ENCODE measurements at places on chromosomes 6 and 20. TPM values are rescaled to one million over a fixed set of nuclear protein-coding genes. Genes with fewer than 3 reads are reported as not detected.
A peak's percentile ranks its signal among the peaks of the same experiment; 100 is the strongest.

DNA sequence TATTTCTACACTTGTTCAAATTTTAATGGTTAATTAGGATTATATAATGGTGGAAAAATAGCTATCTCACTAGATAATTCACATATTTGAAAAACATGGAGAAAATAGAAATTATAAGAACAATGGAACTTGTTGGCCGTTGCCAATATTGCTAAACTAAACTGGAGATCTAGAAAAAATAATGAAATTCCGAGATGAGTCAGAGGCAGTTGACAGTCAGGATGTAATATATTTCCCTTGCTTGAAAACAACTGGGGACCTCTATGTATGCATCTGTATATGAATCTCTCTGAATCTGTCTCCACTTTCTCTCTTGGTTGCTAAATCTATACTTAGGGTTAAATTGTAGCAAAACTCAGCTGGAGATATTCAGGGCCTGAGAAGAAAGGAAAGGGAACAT is 1108.2 kb upstream of the GJE1 start:
- no peak for DNase-seq

- no peak for DNase-seq
These were observed 60.6 kb upstream of the MRPS10 start for GRCh38 chr6:42278131-42278853.

DNA sequence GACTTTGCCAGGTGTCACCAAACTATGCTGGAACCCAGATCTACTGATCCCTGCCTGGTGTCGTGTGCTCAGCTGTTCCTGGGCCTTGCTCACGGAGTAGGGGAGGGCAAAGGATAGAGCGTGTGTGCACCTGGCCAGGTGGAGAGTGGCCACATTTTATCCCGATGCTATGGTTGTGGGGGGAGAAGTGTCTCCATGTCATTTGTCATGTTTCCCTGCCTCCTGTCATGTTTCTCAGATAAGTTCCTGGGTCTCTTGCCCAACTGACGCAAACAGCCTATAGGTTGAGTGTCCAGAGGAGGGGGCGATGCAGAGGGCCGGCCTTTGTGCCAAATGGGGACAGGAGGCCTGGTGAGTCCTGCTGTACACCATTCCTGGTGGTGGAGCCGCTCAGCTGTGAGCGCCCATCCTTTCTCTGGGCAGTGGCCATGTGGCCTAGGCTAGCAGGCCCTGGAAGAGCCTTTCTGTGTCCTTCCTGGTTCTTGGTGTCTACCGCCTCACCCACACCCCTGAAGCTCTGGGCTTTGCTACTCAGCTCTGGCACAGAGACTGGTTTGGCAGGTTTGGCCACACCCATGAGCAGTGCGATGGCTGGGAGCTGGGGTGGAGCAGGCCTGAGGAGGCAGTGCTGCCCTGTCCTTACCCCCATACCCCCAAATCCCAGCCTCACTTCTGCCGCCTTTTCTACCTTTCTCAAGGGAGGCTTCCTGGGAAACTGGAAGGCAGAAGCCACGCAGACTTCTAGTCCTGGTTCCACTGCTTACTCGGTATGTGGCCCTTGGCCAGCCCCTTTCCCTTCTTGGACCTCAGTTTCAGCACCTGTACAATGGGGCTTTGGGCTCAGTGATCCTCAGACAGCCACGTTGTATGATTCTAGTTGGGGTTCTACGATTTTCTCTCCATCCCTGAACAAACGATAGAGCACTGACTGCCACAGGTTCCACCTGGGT is 32.3 kb upstream of the EPB41L1 start:
- no peak for DNase-seq

DNA sequence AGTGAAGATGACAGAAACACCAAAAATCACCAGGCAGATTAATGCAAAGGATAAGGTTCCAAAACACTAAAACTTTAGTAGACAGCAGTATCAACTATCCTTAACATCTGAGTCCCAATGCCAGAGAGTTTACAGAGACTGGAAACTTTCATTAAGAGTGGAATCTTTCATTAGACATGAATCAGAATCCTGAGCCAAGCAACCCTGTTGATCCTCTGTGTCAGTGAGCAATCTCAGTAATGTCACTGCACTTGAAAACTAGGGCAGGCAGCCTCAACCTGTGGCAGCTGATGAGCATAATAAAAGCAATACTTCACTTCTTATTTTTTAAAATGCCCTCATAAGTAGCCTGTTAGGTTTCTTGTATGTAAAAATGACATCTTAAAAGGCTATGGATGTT is 252.8 kb upstream of the PLN start:
- no peak for DNase-seq

GRCh38 chr6:134822920-134823709 is 126.8 kb downstream of the ALDH8A1 start:
- DNase-seq: peak; percentile 74

DNA sequence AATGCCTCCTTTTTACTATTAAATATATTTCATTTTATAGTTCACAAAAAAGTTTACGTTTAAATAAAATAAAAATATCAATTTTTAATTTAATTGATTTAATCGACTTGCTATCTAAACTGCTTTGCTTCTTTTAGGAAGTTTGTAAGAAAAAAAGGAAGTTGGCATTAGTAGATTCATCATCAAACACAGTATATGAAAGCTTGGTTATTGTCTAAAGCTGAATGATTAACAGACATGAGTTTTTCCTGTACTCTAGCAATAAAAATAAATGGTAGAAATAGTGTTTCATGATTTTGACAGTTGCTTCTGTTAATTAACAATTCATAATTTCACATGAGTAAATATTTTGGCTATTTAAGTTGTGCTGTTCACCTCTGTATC is 1285.5 kb upstream of the GJE1 start:
- DNase-seq: no peak

DNA sequence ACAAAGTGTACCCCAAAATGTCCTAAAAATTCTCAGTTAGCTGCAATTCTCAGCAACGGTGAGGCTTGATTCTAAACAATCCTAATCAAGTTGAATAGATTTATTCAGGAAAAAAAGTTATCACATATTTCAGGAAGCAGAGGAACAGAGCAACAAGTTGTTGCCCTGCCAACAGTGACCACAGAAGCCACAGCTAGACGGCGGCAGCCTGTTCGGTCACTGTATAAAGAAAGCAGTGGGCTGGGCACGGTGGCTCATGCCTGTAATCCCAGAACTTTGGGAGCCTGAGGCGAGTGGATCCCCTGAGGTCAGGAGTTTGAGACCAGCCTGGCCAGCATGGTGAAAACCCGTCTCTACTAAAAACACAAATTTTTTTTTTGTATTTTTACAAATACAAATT is 171.2 kb upstream of the BMP5 start:
- DNase-seq: no peak

- no peak for DNase-seq
These were observed 76.6 kb upstream of the CHD6 start for GRCh38 chr20:41694796-41695195.

- DNase-seq: no peak
These were observed 409.9 kb downstream of the LAMA2 start for GRCh38 chr6:129292836-129293235.

- DNase-seq: no peak
These were observed 58.8 kb upstream of the CNKSR3 start for GRCh38 chr6:154569156-154569862.

- DNase-seq: peak; percentile 71
These were observed 49.8 kb downstream of the CPXM1 start for GRCh38 chr20:2750491-2751251.

GRCh38 chr6:79420054-79420453 is 117.2 kb downstream of the LCA5 start:
- DNase-seq: no peak

ZC2HC1B gene
- total RNA-seq: not detected

HLA-DQB1 gene
- total RNA-seq: 39.2 TPM

MUC21 gene
- total RNA-seq: not detected

ZNF311 gene
- total RNA-seq: 0.68 TPM

NKAIN4 gene
- 20.9 TPM for total RNA-seq

SLC52A3 gene
- 3.3 TPM for total RNA-seq

MACROD2 gene
- 1.6 TPM for total RNA-seq
